Muscle of leg (tissue), 16 donors: ENCODE measurements at places on chromosomes 11 and 22. TPM values are rescaled to one million over a fixed set of nuclear protein-coding genes. Genes with fewer than 3 reads are reported as not detected.

DNA sequence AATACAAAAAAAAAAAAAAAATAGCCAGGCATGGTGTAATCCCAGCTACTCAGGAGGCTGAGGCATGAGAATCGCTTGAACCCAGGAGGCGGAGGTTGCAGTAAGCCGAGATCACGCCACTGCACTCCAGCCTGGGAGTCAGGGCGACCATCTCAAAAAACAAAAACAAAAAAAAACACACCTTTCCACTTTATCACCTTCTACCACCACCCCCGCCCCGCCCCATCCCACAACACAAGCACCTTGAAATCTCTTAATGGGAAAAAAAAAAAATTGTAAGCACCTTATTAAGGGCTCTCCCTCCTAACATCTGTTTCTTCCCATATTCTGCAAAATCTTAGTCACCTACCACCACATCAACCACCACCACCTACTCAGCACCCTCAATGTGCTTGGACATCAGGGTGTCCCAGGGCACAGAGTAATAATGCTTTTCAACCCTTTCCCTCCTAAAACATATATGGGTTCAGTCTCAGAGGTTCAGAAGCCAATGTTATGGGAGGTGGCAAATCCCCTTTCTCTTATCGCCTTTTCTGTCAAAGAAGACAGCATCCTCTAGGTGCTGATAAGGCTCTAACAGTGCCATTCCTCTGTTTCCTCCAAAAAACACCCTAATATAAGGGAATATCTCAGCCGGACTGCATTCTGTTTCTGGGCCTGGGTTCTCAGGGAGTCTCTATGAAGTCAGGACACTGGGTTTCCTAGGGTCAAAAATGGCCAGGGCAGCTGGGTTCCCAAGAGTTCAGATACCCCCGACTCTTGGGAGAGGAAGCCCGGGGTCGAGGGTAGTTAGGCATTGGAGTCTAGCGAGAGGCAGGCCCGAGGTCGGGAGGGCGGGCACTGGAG is 718 bp downstream of the INTS5 start:
- no peak for DNase-seq

- peak; percentile 55 for DNase-seq
Measured at GRCh38 chr11:66022401-66023185, 3.7 kb downstream of the CATSPER1 start.

GRCh38 chr11:68214173-68215086 is 1.3 kb upstream of the KMT5B start:
- no peak for DNase-seq

GRCh38 chr11:113016905-113017304 is 55.7 kb downstream of the NCAM1 start:
- DNase-seq: no peak

- DNase-seq: no peak
Measured at GRCh38 chr11:102620818-102621561, 4.1 kb downstream of the MMP20 start.

- DNase-seq: no peak
Measured at GRCh38 chr11:122837528-122838346, 563 bp upstream of the CRTAM start.

GRCh38 chr22:45008751-45009605 is 827 bp downstream of the PHF21B start:
- peak; percentile 7 for DNase-seq

DNA sequence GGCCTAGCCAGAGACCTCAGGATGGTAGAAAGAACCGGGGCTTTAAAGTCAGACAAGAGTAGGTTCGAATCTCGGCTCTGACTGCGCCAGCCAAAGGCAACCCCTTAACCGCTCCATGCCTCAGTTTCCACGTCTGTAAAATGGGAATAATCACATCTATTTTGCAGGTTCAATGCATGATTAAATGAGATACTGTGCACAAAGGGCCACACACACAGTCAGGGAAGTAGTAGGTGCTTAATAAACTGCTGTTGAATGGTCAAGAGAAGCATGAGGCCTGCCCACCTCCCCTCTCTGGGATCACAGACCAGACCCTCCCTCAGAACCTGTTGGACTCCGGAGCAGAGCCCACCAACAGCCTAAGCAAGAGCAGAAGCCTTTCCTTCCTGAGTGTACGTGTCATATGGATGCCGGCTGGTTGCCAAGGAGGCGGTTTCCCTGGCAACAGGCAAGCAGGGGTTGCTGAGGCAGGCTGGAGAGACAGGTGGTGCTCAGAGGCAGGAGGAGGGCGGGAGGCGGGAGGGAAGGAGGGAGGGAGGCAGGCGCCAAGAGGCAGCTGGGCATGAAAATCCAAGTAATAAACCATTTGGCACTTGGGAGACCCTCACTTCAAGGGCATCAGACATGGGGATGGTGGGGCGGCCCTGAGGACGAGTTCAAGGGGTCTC is 43.9 kb downstream of the NFAM1 start:
- DNase-seq: peak; percentile 72

- peak; percentile 10 for DNase-seq
Measured at GRCh38 chr22:25795478-25795877, 53.5 kb downstream of the MYO18B start.

DNA sequence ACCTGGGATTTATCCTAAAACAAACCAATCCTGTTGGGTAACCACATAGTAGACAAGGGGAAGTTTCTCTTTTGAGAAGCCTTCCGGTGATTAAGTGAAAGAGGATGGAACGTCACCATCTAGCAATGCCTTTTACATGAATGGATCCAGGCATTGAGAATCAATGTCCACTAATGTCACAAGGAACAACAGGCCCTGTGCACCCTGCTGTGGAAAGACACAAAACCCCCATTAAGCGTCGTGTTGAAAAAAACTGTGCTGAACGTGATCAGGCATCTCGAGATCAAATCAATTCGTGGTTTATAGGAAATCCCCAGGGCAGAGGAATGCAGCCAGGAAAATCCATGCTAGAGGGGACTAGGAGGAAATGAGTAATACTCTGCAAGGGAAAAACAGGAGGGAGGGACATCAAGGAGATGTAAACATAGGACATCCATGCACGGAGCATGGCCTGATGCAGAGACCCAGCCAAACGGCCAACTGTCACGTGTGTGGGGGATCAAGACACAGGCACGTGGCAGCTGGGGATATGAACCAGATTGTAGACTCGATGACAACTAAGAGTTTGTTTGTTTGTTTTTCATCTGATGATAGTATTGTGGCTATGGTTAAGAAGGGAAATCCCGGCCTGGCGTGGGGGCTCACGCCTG is 38.6 kb upstream of the CARS1 start:
- peak; percentile 93 for DNase-seq

GRCh38 chr11:9590717-9591116 is 17.2 kb downstream of the WEE1 start:
- DNase-seq: no peak

DNA sequence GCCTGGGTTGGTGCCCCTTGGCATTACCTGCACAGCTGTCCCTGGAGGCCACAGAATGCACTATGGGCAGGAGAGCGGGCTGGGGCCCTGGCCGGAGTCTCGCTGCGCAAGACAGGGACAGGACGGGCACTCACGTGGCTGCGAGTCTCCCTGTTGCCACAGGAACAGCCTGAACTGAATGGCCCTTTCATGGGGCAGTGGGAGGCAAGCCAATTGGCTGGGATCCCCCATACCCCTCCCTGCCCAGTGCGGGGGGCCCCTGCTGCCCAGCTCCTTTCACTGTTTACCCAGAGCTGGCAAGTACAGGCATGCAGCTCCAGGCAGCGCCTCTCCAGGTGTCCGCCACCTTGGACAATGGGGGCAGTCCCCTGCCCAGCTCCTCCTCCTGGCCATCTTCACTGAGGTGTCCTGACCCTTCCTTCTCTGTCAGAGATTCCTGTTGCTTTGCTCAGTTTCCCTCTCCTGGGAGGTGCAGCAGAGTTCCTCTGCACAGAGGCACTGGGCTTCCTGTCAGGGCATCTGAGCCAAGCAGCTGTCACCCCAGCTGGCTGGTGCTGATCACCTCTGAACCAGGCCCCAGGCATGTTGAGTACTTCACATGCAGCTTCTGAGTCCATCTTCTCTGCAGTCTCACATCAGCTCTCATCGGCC is 5.2 kb downstream of the USP2 start:
- DNase-seq: peak; percentile 83

DNA sequence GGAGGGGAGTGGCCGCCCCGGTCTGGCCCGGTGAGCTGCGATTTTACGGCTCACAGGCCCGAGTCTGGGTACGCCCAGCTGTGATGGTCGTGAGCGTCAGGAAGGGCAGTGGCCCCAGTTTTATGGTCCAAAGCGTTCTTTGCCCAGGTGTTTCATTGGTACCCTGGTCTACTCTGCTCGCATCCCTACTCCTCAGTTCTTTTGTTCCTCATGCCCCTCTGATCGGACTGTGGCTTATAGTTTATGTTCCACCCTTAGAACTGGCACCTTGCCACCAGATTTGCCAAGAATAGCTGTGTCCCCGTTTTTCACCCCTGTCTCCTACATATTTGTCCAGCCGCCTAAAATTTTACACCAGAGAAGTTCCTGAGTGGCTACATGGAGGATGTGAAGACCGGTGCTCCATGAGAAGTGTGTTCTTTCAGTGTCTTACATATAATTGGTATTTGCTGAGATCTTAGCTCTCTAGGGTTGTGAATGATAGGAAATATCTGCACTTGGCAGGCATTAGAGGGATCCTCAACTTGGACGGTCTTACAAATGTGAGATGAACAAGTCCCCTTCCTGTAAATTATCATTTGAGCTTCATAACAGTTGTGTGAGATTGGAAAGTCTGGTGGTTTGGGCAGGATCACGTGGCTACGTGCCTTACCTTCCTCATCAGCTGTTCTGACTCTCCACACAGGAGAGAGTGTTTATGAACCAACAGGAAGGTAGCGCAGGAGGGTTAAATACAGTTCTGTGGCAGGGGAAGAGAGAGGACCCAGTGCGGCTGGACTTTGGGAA is 1.1 kb downstream of the PANX1 start:
- peak; percentile 68 for DNase-seq

- no peak for DNase-seq
Measured at GRCh38 chr11:55732936-55733335, 40.3 kb upstream of the OR5D13 start.

DNA sequence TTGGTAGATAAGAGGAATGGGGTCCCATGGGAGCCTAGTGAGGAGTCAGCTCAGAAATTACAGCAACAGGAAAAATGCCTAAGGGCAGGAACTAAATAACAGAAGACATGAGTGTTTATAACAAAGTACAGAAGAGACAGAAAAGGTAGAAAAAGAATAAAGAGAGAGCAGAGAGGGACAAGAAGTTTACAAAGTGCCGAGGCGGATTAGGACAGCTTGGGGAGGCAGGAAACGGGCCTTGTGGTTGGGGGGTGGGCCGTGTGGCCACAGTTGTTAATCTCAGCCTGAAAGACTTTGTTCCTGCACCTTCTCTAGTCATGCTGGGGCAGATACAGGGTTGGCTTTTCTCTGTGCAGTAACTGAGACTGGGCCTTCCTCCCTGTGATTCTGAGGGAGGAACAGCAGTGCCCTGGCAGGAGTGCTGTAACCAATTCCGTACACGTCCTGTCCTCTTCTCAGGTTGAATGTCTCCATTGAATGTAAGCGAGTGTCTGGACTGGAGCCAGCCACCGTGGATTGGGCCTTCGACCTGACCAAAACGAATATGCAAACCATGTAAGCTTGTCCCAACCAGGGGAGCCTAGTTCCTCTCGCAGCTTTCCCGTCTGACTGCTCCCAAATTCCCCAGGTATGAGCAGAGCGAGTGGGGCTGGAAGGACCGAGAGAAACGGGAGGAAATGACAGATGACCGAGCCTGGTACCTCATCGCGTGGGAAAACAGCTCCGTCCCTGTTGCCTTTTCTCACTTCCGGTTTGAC is 13.2 kb downstream of the NAA40 start:
- DNase-seq: no peak

- no peak for DNase-seq
Measured at GRCh38 chr22:35506259-35506570, 34.4 kb upstream of the RASD2 start.

DNA sequence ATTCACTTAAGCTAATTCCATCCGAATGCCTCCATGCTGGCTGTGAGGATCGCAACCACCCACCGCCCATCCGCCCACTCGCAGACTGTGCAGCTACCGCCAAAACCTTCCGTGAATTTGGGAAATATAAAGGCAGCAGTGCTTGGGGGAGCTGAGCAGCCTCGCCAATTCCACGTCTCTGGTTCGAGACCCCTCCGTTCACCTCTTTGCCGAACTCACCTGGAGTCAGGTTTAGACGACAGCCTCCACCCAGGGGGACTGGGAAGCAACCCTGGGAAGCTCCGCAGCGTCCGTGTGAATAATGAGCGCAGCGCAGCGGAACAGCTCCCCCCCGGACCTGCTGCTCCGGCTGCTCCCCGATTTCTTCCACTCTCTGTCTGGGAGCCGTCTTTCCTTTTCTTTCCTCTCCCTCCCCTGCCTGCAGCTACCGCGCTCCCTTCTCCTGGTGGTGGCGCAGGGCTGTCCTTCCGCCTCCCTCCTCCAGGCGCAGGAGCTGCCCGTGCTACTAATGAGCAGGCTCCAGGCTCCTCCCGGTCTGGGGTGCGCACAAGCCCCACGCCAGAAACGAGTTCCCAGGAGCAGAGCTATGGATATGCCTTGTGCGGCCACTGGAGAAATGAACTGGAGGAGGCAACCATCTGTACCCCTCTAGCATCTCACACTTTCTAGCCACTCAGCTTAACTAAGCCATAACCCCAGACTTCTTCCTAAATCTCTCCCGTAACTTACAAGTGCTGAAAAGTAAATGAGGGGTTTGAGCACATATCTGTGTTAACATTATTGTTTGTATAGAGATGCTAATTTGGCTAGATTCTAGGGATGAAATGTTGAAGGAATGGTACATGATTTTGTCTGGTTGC is 107.3 kb downstream of the XKR3 start:
- no peak for DNase-seq

- DNase-seq: peak; percentile 69
Measured at GRCh38 chr11:22584976-22585375, 40.6 kb downstream of the FANCF start.

DNA sequence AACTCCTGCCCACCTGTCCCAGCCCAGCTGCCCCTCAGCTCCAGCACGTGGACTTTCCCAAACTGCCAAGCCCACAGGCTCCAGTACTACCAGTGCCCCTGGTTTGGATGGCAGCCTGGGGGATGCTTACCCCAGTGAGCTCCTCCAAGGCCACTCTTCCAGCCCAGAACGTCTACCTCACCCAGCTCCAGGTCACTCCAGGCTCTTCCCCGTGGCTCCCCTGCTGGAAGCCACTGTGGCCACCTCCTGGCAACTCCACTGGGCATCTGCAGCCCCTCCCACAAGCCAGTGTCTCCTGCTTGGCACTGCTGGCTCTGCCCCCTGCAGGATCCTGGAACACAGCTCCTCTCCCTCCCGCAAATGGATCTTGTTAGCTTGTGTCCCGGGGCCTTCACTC is 29.3 kb downstream of the LMO1 start:
- no peak for DNase-seq

DNA sequence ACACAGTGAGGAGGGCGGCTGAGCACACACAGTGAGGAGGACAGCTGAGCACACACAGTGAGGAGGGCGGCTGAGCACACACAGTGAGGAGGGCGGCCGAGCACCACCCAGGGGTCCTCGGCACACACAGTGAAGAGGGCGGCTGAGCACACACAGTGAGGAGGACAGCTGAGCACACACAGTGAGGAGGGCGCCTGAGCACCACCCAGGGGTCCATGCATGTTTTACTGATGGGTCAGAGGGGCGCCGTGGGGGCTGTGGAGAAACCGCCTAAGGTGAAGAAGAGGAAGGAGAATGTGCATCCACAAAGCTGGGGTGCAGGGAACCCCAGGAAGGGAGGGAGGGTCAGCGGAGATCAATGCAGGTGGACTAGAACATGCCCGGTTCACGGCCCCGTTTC is 461.8 kb downstream of the BRD1 start:
- no peak for DNase-seq

The GRAMD4 gene
- 19.9 TPM for total RNA-seq

The CARD18 gene
- 0.13 TPM for total RNA-seq

The ESAM gene
- total RNA-seq: 18.0 TPM

The RAG1 gene
- total RNA-seq: 5.8 TPM

The FBLN1 gene
- total RNA-seq: 104 TPM

The CLP1 gene
- total RNA-seq: 12.3 TPM

The OMP gene
- 0.27 TPM for total RNA-seq

The ADM2 gene
- total RNA-seq: 0.40 TPM

The SCGB2A2 gene
- not detected for total RNA-seq

The EEF1G gene
- total RNA-seq: 3,686 TPM
